ENCODE measurements at places on chromosomes 4 and X. TPM values are rescaled to one million over a fixed set of nuclear protein-coding genes. Genes with fewer than 3 reads are reported as not detected.

DNA sequence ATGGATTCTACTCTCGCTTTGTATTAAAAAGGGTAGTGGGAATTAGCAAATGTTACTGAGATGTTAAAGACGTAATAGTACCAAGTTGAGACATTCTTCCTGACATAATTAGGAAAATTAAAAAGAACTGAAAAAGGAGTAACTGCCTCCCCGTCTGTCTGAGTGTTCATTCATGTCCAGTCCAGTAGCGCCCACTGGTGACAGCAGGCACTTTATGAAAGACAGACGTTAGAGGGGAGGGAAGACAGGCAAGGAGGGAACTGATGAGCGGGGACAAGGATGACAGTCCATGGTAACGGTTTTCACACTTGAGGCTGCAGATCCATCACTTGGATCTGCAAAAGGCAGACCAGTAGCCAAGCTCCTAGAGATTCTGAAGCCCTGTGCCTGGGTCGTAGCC is 326.7 kb downstream of the STK32B start:
- DNase-seq, result no peak

CSAG2 gene
- not detected for total RNA-seq

- DNase-seq, result no peak
Measured at GRCh38 chr4:78610546-78611214, 59.1 kb downstream of the ANXA3 start.

PPEF2 gene
- total RNA-seq, result not detected

DNA sequence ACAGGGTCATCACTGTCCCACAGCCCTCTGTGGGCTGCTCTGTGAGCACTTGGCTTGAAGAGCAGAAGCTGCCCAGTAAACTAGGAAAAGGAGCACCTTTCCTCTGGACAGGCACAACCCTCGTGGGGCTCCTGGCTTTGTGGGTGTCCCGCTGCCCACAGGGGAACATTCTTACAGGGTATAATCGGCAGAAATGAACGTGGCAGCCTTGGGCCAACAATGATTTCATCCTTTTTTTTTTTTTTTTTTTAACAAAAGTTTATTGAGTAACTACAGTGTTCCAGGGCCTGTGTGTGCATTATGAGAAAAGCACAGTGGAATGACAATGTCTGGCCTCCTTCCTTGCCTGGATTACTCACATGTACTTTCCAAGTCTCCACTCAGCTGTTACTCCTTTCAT is 197.2 kb downstream of the PDGFC start:
- DNase-seq, result no peak

All from mucosa of descending colon (tissue), 3 donors.